ENCODE measurements at places on chromosomes 16 and 17. TPM values are rescaled to one million over a fixed set of nuclear protein-coding genes. Genes with fewer than 3 reads are reported as not detected.

- no peak for DNase-seq
These were observed 25.0 kb upstream of the MILR1 start for GRCh38 chr17:64423881-64424280.

DNA sequence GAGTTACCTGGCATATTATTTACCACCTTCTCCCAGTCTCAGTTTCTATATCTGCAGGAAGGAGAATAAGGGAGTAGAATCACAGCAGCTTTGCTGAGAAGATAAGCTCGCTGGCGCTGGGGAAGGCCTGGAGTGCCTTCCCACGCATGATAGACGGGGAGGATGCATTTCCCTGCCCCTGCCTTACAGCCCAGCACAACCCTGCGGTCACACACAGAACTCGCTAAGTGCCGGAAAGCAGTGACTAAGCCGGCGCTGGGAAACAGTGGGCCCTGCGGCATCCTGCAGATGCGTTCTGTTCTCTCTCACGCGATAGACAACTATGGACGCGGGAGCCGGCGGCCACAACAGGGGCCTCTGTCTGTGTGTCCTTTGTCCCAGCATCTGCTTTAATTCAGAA lies 4.8 kb downstream of the CA5A start:
- DNase-seq = no peak

Gene MSLN
- polyA plus RNA-seq = 0.09 TPM

Gene KRT32
- polyA plus RNA-seq = not detected

Gene ASPA
- polyA plus RNA-seq = 1.8 TPM

Gene CRK
- 22.2 TPM for polyA plus RNA-seq

DNA sequence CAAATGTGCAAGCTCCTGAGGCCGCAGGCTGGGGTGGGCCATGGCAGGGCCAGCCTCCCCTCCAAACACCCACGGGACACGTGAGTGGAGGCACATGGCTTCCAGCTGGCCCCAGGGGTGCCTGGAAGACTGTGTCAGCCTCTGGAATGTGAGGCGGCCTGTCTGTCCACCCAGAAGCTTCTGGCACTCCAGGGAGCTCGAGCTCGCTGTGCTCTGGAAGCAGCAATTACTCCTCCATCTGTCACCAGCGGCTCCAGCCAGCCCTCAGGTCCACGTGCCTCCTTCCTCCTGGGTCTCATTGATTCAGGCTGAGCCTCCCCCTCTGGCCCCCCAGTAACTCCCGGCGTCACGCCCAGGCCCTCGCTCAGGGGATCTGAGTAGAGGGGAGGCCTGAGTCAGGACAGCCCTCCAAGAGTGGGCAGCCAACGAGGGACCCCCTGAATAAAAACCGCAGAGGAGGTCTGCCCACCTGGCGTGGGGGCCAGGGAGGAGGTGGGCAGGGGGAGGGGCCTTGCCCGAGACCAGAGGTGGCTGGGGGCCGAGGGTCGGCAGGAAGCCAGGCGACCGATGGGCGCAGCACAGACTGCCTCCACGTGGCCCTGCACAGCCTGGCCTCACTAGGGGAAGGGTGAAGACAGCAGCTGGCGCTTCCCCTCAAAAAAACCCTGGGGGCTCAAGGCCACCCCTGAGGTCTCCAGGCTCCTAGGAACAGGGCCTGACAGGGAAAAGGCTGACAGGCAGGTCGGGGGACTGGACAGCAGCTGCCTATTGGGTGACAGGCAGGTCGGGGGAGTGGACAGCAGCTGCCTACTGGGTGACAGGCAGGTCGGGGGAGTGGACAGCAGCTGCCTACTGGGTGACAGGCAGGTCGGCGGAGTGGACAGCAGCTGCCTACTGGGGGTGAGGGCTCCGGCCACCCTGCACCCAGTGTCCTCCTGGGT lies 11.9 kb downstream of the PIEZO1 start:
- DNase-seq = peak; percentile 43

DNA sequence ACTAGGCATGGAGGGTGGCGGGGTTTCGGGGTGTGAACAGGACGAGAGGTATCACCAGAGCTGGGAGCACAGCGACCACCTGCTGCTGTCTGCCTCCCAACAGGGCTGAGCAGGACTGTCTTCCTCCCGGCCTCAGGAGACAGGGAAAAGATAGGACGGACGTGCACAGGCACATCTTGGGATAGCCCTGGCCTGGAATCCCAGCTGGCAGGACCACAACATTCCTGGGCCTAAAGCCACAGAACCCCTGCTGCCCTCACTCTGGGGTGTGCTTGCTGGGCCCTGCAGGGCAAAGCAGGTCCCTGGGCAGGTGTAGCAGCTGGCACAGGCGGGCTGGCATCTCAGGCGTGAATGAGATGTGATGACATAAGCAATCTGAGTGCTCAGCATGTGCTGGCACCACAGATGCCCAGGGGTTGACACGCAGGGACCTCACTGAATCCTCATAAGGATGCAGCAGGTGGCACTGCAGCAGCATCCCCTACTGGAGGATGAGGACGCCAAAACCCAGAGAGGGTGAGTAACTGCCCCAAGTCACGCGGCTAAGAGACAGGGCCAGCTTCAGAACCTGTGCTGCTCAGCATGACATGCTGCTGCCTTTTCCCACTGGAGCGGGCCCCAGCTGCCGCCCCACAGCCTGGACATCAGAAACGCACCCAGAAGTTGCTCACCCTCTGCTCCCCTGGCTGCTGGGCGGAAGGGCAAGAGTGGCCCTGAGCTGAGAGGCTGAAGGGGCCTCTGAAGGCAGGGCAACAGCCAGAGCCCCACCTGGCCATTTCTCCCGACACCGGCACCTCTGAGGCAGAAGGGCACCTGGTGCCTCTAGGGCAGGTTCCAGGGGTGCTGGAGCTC lies 7.1 kb downstream of the CORO7 start:
- DNase-seq = no peak

DNA sequence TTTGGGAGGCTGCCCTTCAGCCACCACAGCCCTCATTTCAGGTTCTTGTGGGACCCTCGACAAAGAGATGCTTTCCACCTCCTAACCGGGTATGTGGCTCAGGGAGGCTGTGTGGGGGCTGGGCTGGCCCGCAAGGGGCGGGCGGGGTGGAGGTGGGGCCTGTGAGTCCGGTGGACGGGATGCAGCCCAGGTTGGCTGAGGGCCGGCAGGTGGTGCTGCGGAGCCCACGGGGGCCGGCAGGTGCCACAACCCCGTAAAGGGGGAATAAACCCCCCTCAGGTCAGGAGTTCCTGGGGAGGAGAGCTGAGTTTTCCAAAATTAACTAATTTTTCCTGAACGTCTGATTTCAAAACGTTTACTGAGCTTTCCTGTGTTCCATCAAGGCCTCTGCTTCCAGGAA lies 4.9 kb upstream of the CIAO3 start:
- no peak for DNase-seq

Gene C17orf100
- polyA plus RNA-seq = 1.4 TPM

DNA sequence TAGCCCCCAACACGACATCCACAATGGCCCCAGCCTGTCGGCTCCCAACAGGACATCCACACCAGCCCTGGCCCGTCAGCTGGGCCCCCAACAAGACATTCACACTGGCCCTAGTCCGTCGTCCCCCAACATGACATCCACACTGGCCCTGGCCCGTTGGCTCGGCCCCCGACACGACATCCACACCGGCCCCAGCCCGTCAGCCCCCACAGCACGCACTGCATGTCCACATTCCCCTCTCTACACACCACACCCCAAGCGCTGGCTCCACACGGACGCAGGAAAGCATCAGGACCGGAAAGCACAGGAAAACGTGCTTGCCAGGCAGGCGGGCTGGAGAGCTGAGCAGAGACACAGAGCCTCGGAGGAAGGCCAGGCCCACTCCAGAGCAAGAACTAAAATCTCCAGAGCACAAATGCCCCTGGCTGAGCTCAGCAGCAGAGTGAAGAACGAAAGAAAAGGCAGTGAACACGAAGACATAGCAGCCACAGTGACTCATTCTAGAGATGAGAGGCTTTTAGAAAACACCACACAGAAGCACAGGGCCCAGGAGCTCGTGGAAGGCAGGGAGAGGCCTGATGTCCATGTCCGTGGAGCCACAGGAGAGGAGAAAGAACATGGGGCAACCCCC lies 50.6 kb downstream of the LMF1 start:
- DNase-seq = peak; percentile 14

DNA sequence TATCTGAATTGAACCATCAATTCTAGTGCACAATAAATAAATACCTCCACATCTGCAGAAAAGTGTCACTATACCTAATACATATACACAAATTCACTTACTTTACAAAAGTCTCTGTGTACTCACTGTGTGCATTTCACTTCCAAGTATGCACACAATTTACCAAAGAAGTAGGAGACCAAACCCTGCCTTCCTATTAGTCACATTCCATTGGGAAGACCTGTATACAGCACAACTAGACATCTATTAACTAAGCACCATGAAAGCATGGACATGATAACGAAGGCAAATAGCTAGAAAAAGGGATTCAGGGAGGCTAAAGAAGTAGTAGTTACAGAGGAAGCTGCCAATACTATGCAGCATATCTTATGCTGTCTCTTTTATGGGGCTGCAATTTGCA lies 139.5 kb downstream of the SNX11 start:
- no peak for DNase-seq

Gene FOXL1
- polyA plus RNA-seq = 0.95 TPM

Gene SLC4A1
- not detected for polyA plus RNA-seq

Gene CIBAR2
- not detected for polyA plus RNA-seq

GRCh38 chr17:74954115-74954514 lies 18.4 kb downstream of the OTOP3 start:
- DNase-seq = no peak

Gene CAVIN1
- 131 TPM for polyA plus RNA-seq

Gene BRICD5
- polyA plus RNA-seq = 14.7 TPM

DNA sequence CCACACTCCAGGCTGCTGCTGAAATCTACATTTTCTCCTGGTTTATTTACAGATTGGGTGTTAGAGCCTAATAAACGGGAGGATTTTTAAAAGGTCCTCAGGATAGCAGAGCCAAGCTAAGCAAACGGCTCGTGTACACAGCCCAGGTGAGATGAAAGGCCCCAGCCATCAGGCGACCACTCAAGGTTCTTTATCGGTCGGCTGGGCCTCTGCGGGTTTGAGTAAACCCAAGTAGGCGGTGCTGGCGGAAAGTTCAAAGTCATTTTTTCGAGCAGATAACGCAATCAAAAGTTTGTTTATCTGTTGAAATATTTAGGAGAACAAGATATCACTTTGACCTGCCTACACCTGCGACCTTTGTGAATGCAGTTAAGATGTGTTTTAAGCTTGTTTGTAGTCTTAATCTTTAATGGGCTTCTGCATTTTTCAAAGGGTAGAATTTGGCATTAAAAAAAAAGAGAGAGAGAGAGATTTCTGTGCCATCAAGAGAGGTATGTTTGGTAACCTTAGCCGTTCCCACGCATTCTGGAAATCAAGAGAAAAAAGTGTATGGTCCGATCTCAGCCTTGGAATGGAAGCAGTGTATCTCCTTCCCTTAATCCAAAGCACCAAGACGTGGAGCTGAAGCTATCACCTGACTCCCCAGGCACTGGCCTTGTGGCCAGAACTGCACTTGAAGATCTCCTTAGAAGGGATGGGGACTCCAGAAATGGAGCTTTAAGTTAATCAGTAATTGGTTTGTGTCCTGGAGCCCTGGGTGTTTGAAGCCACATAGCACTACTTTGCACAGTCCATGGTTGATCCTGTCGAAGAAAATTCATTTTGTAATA lies 301.7 kb upstream of the IRX5 start:
- DNase-seq = no peak

Gene SLC52A1
- not detected for polyA plus RNA-seq

Measured in heart right ventricle (tissue), 16 donors.